Tibial nerve (tissue), 4 donors: ENCODE measurements at places on chromosomes 12 and 14.
A peak's percentile ranks its signal among the peaks of the same experiment; 100 is the strongest.

GRCh38 chr12:8606890-8607289 lies 5.8 kb downstream of the AICDA start:
- H3K4me3 ChIP-seq: no peak overlapping the region
- H3K27ac ChIP-seq: no peak overlapping the region
- H3K36me3 ChIP-seq: no peaks in the 10 kb centered on the region

GRCh38 chr14:59425322-59425935 lies 39.8 kb downstream of the GPR135 start:
- DNase-seq: no peak
- H3K36me3 ChIP-seq: no peaks in the 10 kb centered on the region
- H3K4me3 ChIP-seq: no peak overlapping the region

GRCh38 chr12:4962539-4963486 lies 53.1 kb downstream of the KCNA1 start:
- H3K4me1 ChIP-seq: no peaks in the 10 kb centered on the region
- H3K4me3 ChIP-seq: no peak overlapping the region
- DNase-seq: no peak
- H3K27ac ChIP-seq: no peak overlapping the region
- H3K36me3 ChIP-seq: no peaks in the 10 kb centered on the region
- H3K27me3 ChIP-seq: no peaks in the 10 kb centered on the region

- H3K4me3 ChIP-seq: no peak overlapping the region
- H3K36me3 ChIP-seq: no peaks in the 10 kb centered on the region
- H3K27me3 ChIP-seq: no peaks in the 10 kb centered on the region
- peaks cover 78% of the 10 kb centered on the region for H3K4me1 ChIP-seq
- DNase-seq: no peak
Measured at GRCh38 chr14:69650948-69651369, 39.6 kb downstream of the SUSD6 start.

- no peaks in the 10 kb centered on the region for H3K36me3 ChIP-seq
- H3K4me1 ChIP-seq: no peaks in the 10 kb centered on the region
- no peak overlapping the region for H3K4me3 ChIP-seq
- no peak for DNase-seq
Measured at GRCh38 chr12:88994971-88995370, 357.3 kb downstream of the DUSP6 start.

DNA sequence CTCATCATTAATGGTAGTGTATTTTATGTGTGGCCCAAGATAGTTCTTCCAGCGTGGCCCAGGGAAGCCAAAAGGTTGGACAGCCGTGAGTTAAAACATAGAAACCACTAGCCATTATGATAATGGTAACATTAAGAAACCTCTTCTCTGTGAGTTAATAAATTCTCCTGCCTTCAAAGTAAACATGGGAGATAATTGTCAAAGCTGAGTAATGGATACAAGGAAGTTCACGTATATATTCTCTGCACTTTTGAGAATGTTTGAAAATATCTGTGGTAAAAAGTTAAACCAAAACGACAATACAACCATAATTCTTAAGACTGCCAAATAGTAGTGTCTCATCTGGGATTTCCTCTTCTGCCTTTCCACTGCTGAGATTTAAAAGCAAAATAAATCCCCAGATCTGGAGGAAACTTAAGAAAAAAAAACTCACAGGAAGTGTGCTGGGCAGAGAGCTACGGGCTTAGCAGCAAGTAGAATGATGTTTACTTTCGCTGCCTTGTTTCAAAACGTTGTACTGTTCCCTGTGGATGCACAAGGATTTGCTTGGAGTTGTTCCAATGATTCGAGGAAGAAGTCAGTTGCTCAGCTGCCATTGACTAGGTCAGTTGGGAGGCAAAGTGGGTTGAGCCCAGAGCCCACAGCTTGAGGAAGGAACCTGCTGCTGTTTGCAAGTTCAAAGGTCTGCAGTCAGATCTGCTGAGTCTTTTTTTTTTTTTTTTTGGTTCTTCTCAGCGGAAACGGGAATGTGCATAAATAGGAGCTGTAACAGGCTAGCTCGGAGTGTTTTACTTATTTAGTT lies 1.7 kb downstream of the TPCN1 start:
- peak; percentile 75 for DNase-seq
- H3K4me1 ChIP-seq: peaks cover 58% of the 10 kb centered on the region
- peak overlapping the region; percentile 92 for H3K4me3 ChIP-seq
- H3K36me3 ChIP-seq: no peaks in the 10 kb centered on the region
- H3K27ac ChIP-seq: peak overlapping the region; percentile 78
- no peaks in the 10 kb centered on the region for H3K27me3 ChIP-seq

DNA sequence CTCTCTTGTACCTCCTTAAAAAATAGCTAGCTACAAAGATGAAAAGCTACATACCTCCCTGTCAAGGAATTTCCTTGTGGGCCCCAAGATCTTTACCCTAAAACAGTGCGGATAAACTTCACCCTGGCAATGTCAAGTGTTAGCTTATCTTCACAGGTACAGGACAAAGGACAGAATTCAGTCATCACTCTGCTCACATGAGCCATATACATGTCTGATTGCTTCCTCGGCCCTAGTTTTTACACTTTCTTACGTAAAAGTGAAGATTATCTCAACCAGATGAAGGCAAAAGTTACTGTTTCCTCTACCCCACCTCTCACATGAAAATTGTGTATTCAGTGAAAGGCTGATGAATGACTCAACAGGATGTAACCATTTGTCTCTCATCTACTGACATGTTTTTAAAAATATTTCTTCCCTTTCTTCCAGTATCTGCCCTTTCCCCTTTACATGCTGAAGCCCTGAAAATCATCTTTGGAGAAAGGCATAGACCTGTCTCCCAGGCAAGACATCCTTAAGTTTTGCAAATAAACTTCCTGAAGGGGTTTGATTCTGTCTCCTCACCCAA lies 890.1 kb downstream of the GALC start:
- no peaks in the 10 kb centered on the region for H3K36me3 ChIP-seq
- DNase-seq: no peak
- H3K27me3 ChIP-seq: no peaks in the 10 kb centered on the region

DNA sequence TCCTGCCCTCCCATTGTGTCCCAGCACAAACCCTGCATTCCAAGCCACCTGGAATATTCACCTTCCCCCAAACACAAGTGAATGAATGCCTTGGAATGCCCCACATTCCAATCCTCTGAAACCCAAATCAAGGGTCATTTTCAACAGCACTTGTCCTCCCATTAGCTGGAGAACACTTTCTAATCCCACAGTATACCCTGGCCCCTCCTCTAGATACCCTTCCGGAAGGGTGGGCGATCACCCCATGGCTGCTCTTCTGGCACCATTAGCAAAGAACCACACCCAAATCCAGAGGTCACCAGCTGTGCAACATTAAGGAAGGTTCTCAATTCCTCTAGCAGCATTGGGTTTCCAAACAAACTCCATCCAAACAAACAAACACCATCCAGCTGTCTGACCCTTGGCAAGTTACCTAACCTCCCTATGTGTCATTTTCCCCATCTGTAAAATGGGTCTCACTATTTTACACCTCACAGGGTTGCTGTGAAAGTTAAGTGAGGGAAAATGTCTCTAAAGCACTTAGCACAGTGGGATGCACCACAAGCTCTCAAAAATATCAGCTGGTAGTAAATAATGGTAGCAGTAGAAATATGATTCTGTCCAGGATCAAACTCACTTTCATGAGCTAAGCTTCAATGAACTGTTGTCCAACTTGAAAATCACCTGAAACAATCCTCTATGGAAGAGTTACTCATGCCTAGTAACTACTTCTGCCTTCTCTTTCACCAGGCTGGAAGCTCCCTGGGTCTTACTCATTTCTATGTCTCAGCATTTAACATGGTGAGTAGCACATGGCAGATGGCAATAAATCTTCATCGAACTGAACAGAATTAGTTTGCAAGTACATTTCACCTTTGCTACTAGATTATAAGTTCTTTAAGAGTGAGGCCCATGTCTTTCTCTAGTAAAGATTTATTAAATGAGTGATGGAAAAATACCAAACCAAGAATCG lies 5.3 kb downstream of the NUAK1 start:
- no peaks in the 10 kb centered on the region for H3K36me3 ChIP-seq
- no peaks in the 10 kb centered on the region for H3K27me3 ChIP-seq
- DNase-seq: no peak
- peak overlapping the region; percentile 57 for H3K27ac ChIP-seq
- no peak overlapping the region for H3K4me3 ChIP-seq

DNA sequence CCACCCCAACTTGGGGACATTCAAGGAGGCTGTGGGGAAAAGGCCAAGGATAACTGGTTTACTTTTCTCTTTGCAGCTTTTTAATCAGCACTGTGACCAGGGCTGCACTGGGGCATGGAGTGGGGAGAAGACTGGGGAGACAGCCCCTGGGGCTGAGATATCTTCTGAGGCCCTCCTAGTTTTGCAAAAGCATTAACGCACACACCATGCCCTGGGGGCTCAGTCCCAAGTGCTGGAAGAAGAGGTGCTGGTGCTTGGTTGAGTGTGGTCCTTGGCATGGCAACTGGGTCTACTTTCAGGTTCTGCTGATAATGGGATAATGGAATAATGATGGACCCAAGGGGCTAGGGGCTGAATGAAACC lies 9.4 kb upstream of the SMARCD1 start:
- no peaks in the 10 kb centered on the region for H3K36me3 ChIP-seq
- H3K4me3 ChIP-seq: no peak overlapping the region
- no peaks in the 10 kb centered on the region for H3K4me1 ChIP-seq
- no peak for DNase-seq
- no peak overlapping the region for H3K27ac ChIP-seq

DNA sequence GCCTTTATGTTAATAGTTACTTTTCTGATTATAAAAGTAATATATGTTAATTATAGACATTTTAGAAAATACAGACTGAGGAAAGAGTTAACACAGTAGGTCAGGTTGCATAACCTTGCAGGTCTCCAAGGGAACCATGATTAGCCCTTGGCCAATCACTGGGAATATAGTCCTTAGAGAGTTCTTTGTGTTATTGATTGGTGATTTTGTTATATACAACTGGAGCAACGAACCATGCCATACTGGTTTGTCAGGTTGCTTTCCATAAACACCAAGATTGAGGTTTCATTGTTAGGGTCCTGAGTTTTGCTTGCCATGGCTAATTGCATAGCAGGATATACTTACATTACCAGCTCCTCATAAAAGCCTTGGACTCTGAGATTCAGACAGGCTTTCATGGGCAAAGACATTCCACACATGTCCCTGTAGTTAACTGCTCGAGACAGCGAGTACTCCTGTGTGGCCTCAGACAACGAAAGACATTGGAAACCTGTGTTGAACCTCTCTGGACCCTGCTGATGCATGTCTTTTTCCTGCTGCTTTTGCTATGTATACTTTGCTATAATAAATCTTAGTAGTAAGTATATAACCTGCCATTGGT lies 33.7 kb downstream of the MAPK1IP1L start:
- no peaks in the 10 kb centered on the region for H3K27me3 ChIP-seq
- no peaks in the 10 kb centered on the region for H3K36me3 ChIP-seq
- no peak overlapping the region for H3K27ac ChIP-seq
- H3K4me3 ChIP-seq: no peak overlapping the region
- H3K4me1 ChIP-seq: peaks cover 8% of the 10 kb centered on the region

DNA sequence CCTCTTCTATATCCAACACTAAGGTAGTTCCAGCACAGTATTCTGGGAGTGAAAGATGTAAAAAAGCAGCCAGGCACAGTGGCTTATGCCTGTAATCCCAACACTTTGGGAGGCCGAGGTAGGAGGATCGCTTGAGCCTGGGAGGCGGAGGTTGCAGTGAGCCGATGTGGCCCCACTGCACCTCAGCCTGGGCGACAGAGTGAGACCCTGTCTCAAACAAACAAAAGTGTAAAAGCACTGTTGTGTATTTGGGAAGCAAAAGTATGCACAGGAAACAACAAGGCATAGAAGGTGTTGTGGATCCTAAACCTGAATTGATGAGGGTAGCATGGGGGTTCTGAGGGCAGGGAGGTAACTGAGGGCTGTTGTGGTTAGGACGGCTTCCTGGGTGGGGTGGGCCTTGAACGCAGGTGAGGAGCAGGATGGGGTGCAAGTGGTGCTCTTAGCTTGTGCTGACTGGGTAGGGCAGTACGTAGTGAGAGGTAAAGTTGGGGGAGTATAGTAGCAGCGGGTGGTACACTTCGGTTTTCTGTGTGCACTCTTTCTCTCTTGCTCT lies 64.2 kb downstream of the RASSF3 start:
- H3K36me3 ChIP-seq: no peaks in the 10 kb centered on the region
- H3K27me3 ChIP-seq: no peaks in the 10 kb centered on the region
- H3K4me3 ChIP-seq: no peak overlapping the region
- H3K27ac ChIP-seq: no peak overlapping the region

DNA sequence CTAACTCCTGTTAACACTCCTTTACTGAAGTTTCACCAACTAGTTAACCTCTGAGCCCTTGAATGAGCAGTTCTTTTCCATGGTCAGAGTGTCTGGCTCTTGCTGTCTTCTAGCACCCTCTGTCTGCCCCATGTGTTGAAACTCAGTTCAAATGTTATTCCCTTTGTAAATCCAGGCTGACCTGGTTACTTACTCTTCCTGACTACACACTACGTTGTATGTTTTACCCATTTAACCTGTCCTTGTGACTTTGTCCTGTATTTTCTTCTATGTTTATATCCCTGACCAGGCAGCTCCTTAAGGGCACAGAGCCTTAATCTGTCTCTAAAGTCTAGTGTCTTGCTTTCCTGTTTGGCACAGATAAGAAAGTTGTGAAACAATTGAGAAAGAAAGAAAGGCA lies 389.0 kb upstream of the RPL10L start:
- no peaks in the 10 kb centered on the region for H3K36me3 ChIP-seq
- H3K4me1 ChIP-seq: no peaks in the 10 kb centered on the region
- H3K27ac ChIP-seq: no peak overlapping the region
